Activated T-helper 1 cell treated with anti-CD3 and anti-CD28 coated beads, Interleukin-12 subunit alpha, Interleukin-12 subunit beta, Interleukin-2, Interleukin-4 antibody, amounts not matched to agents 30 ng/mL and 10 ng/mL and 1 ng/mL, durations not matched to agents 14 hours and 24 hours and 36 hours (primary cell): ENCODE measurements at places on chromosomes 6 and 20. TPM values are rescaled to one million over a fixed set of nuclear protein-coding genes. Genes with fewer than 3 reads are reported as not detected.

DNA sequence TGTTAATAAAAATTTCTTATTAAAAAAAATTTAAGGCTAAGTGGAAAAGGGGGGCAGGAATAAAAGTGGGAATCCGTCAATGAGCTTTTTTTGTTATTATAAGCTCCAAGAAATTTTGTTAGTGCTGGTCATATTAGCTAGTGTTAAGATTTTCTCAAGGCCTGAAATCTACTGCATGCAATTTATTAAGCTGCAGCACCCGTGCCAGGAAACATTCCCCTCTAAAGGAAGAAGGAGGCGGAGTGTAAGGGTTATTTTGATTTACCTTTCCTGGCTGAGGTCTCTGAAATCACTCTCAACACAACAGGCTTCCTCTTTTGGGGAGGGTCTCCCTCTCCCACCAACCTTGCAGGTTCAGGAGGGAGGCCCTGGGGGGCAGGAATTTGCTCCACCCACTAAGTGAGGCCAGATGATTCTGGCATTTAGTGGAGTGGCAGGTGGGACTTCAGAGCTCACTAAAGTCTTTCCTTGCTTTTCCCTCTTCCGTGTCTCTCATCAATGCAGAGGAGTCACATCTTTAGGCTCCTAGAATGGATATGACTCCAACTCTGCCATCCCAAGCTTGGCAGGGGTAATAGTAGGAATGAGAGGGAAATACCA lies 168.8 kb downstream of the BCAS1 start:
- DNase-seq, result no peak

DNA sequence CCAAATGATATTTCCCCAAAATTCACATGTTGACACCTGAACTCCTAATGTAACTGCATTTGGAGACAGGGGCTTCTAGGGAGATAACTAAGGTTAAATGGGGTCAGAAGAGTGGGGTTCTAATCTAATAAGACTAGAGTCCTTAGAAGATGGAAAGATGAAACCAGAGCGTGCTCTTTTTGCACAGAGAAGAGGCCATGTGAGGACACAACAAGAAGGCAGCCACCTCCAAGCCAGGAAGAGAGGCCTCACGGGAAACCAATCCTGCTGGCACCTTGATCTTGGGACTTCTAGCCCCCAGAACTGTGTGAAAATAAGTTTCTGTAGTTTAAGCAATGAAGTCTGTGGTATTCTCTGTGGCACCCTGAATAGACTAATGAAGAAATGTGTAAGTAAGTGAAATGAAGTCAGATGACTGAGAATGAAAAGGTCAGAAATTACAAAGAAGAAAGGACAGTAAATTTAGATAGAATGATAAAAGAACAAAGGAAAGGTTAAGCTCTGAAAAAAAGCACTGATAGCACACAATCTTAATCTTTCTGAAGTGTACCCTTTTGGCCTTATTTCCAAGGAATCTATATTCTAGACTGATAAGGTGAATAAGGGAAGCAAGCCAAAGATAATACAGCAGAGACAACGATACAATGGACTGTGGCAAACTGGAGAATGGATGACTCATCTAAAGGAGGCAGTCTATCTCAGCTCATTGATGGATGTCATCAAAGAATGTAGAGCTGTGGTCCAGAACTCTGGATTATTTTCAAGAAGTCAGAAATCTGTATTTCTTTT lies 110.4 kb downstream of the MYB start:
- DNase-seq, result no peak

- peak; percentile 34 for DNase-seq
These were observed 14.6 kb downstream of the CD40 start for GRCh38 chr20:46132705-46133120.

Gene ZBP1
- total RNA-seq, result 0.15 and 0.41 TPM in 2 replicates

Gene FNDC11
- 0.15 and 0.26 TPM in 2 replicates for total RNA-seq
